ENCODE measurements at places on chromosomes 6 and 20.

DNA sequence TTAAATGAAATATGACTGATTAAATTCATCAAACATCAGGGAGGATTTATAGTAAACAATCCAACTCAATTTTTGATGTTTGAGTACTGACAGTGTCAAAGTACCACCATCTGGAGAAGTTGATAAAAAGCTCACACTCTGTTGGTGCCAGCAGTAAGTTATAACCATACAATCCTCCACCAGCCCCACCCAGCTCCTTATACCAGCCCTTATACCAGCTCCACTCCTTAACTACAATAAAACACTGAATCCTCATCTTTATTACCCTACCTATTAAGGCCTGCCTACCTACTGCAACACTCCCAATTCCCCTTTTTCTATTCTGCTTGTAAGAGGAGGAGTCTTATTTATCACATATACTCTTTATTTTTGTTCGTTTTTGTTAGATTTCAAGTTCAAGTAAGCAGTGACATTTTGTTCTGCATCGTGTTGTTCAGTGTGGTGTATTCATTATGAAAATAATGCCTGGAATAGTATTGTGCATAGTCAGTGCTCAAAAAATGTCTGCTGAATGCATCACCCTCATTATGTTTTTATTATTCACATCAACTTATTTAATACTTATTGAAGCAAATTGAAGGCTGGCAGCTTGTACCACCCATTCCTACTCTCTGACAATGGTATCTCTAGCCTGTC lies 954.7 kb upstream of the ADGRB3 start:
- no peak for DNase-seq

DNA sequence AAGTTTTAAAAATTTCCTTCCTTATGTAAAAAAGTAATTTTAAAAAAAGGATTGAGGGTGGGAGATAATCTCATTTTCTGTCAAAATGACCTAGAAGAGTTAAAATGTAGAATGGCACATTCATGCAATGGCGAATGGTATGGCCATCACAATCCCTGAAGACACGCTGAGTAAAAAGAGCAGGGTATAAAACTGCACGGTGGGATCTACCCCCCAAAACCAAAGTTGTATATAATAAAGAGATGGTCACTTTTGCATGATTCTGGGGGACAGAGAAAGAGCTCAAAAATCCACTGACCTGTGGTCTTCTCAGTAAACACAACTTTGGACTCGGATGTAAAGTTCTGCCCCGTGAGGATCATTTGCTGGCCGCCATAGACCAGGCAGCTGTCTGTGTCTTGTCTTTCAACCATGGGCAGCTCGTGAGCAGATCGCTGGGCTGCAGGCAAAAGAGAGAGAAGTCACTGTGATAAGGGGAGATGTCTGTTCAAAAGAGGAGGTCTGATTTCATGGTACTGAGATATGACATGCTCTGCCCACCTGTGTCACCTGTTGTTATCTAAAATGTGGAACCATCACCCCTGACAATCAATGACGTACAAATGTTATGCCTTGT lies 88.2 kb downstream of the NFATC2 start:
- DNase-seq, result no peak

DNA sequence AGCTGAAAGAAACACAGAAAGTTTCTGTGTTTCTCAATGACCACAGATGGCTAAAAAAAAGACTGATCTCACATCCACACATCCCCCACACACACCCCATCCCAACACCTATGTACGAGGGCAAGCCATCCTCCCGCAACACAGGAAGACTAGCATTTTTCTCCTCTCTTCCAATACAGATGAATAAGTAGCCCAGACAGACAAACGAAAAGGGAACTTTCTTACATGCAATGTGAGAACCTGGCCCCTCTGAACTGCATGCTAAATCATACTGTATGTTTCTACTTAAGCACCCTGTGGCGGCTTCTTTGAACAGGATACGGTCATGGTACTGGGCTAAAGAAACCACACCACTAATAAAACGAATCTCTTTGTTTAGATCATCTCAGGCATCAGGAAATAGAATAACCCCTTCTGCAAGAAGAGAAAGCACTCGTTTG lies 116.2 kb downstream of the GMDS start:
- no peak for DNase-seq

DNA sequence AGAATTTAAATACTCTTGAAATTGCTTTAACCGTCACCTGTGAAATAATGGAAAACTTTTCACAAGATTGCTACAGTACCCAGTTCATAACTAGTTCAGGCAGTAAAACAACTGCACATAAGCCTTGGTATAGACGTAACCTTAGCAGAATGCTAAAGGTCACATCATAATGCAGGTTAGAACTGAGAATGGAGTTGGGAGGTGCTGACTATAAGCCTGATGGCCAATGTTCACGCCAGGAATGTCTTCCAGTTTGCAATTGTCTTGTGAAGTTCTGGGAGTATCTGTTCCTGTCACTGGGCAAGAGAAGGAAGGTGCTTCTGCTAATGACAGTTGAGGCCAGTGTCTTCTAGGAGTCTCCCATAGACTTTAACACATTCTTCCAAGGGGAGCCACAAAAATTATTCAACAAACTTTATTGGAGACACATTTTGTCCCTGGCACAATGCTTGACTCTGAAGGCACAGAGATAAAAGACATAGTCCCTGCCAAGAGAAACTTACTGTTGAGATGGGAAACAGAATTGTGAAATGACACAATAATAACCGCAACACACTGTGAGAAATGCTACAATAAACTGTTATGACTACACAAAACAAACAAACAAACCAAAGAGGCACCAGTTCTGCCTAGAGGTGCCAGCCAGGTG lies 24.6 kb upstream of the CEP162 start:
- DNase-seq, result no peak

DNA sequence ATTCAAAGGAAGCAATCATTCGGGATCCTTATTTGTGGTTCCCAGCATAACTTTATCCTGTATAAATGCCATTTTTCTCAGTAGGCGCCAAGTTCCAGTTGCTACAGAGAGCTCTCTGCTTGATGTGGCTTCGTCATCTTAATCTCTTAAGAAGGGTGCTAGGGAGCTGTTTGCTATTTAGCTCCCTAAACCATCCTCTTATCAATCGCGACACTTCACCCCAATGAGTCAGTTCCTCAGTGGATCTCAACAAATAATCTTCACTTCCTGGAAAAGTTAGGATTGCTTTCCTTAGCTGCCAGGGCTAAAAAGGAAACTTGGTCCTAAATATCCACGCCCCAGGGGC lies 1.3 kb upstream of the NKAIN2 start:
- no peak for DNase-seq

DNA sequence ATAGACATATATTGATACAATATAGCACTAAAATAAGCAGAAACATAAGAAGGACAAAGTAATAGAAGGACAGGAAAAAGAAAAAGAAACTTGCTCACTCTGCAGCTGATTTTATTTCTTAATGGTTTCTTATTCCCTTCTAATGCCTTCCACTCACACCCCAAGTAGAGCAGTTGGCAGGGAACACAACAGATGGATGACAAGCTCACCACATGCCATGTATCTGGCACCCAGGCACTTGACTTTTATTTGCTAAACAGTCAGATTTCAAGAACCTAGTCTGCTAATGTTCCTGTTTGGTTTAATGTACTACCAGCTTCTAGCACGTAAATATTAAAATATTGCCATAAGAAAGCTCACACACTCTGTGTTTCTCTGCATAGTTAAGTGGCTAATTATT lies 87.1 kb downstream of the COL19A1 start:
- no peak for DNase-seq

GRCh38 chr6:41733360-41733706 lies 2.1 kb downstream of the TFEB start:
- DNase-seq, result no peak

DNA sequence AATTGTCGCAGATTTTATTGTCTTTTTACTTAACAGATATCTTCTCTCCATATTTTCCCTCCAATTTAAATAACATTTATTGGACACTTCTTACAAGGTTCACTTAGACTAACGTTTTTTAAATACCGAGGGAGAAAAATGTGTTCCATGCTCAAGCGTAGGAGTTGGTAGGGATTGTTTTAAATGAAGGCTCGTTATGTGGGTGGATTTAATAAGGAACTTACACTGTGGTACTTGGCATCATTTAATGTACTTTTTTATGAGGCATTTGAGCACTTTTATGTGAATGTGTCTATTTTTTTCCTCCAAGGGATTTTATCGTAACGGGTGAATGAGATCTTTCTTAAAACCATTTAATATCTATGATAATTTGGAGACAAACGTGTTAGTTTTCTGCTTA lies 125.0 kb upstream of the MTHFD1L start:
- DNase-seq, result no peak
